AG04450 (cell line): ENCODE measurements at places on chromosomes 4 and X.

DNA sequence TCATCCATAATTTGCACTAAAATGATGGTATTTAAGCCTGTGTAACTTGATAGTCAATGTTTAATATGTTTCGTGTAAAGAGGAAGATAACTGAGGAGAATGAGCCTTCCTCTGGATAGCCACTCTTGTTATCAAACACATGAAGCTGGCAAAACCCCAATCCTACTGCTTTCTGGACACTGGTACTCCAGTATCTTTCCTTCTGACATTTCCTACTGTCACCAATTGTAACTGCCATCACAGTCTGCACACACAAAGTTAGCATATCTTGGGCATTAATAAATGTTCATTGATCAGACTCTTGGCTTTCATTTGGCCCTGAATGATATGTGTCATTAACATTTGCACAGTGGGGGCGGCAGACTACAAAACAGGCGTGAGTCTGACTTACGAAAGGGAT, 419.1 kb downstream of the TMA16 start:
- DNase-seq = no peak

GRCh38 chr4:101421386-101421785, 74.1 kb upstream of the PPP3CA start:
- no peak for DNase-seq

- no peak for DNase-seq
Measured at GRCh38 chr4:23970201-23970850, 80.5 kb upstream of the PPARGC1A start.

GRCh38 chr4:110059556-110060191, 138.7 kb downstream of the ELOVL6 start:
- DNase-seq = no peak

DNA sequence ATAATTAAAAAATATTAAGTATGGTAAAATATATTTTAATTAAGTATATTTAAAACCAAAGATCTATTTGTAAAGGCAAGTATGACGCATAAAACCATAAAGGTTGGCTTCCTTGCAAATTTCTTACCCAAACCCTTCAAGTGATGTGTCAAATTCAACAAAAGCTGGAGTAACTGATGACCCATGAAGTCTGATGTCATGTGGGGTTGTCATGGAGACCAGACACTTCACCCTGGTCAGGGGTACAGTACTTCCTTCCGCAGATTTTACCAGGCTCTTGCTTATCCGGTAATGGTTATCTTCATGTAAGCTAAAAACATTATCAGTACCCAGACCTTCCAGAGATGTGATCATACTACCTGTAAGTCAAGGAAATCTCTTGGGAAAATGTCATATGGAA, 170.1 kb downstream of the WDFY3 start:
- no peak for DNase-seq

DNA sequence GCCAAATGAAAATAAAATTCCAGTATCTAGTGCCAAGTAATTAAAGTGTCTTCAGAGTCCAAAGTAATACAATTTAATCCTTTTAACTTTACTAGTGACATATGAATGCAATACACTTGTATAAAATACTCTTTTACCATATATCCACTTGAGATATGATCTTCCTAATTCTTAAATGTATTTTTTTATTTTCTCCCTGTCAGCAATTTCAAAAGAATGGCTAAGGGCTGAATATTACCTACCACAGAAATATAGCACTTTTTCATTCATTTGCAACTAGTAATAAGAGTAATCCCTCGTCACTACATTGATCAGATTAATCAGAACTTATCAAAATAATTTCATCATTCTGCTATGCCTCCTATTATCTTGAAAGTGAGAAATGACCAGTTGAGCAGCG, 10.1 kb upstream of the TBX22 start:
- no peak for DNase-seq

- no peak for DNase-seq
Measured at GRCh38 chr4:89119836-89120235, 8.5 kb downstream of the TIGD2 start.

DNA sequence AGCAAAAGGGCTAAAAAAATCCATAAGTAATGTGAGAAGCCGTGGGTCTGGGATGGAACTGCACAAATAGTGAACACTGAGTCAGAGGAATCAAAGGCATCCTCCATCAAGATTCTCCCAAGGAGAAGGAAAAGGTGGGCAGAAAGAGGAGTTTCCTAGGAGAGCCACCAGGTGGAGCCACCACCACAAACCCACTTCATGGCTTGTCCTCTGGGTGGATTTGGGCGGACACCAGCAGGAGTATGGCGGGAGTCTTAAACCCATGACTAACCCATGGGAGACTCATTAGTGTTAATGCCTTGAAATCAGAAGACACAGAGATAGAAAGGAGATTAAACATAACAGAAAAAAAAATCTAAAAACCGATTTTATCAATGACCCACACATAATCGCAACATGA, 147.7 kb downstream of the SH3KBP1 start:
- DNase-seq = peak; percentile 10

DNA sequence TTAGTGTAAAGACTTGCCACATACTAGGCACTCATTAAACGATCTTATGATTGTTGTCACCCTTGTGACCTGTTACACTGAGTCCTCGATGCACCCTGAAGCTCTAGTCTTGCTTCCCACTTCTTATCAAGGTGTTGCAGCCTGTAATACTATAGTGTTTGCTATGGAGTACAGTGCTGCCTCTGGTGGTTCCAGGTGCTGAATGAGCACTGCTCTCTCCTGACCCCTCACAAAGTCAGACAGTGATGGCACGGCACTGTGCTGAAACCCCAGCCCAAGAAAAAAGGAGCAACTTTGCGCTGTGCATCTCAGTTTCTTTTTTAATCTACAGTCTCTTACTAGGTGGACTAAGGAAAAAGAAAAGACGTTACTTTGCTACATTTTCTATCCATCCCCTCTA, 106.3 kb downstream of the GC start:
- DNase-seq = no peak

DNA sequence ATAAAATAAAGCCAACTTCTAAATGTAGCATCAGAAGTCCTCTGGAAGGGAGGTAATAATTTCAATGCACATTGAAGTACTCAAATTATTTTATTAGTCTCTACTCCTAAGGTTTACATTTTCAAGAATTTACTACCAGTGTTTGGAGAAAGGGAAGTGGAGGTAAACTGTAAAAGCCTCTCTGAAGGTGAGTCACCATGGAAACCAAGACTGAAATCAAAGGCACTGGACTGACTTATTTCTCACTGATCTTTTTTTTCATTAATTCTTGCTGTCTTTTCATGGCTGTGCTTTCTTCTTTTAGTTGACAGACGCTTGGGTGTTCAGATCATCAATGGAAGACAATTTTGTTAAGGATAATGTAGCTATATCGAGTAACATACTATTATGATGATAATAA, 9.7 kb downstream of the SLC39A8 start:
- no peak for DNase-seq

DNA sequence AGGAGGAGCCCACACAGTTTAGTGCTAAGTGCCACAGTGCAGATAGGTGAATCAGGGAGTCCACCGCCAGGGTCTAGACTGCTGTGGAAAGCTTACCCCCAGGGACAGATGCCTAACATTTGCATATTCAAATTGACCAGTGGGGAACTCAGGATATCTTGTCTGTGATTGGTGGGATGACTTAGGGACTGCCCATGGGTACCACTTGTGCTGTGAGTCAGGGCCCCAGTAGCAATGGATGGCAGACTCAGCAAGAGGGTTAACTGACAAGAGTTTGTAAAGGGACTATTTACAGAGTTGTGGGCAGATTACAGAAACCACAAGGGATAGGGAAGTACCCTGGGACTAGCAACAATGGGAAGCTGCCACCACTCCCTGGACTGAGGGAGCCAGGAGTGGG, 282.1 kb downstream of the BCOR start:
- DNase-seq = no peak

GRCh38 chr4:145186729-145187128, 6.3 kb upstream of the OTUD4 start:
- no peak for DNase-seq

DNA sequence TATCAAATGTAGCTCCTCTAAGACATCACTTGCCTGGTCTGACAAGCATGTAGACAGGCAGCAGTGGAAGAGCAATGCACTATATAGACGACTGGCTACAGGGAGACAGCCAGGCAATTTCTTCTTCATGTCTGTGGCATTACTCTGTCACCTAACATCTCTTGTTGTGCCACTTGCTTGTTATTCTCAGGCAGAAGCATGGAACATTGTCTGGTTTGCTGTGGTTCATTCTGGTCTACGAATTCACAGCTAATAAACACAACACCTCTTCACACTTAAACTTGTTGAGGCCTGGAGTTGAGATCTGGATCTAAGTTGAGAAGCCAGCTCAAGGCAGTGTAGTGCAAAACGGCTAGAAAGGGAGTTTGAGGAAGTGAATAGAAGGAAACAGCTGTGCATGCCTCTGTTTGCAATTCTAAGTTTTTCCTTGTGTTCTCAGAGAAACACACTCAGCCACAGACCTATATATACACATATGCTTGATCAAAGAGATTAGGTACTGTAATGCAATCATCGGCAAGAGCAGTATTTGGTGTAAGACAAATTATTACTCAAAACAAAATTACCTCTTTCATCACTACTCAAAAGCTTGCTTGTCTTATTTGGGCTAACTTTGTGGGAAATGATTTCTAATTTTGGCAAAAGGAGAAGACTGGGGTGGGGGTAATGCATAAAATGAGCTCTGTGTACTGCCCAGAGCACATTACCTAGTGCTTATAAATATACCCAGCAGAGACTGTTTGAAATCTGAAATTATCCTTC, 243.8 kb downstream of the PPP3CA start:
- DNase-seq = no peak

GRCh38 chr4:10347815-10348214, 109.4 kb downstream of the ZNF518B start:
- no peak for DNase-seq

DNA sequence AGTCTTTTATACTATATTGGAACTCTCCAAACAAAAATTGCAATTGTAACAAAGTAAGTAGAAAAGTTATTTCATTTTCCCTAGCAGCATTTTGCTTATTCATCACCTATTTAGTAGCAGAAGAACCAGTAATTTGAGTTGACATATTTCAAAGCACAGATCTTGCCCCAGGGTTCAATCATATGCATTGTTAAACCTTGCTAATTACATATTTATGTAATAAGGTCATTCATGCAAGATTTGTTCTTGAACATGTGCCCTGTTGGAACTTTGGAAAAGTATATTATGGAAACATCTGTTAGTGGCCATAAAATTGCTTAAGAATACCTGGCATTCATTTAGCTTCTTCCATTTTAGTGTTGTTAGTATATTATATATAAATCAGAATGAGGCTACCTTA, 191.7 kb downstream of the TLL1 start:
- no peak for DNase-seq
